DMS79 treated with DMSO at 0.1 percent for 48 hours (cell line): ENCODE measurements at places on chromosomes 7 and 10.

DNA sequence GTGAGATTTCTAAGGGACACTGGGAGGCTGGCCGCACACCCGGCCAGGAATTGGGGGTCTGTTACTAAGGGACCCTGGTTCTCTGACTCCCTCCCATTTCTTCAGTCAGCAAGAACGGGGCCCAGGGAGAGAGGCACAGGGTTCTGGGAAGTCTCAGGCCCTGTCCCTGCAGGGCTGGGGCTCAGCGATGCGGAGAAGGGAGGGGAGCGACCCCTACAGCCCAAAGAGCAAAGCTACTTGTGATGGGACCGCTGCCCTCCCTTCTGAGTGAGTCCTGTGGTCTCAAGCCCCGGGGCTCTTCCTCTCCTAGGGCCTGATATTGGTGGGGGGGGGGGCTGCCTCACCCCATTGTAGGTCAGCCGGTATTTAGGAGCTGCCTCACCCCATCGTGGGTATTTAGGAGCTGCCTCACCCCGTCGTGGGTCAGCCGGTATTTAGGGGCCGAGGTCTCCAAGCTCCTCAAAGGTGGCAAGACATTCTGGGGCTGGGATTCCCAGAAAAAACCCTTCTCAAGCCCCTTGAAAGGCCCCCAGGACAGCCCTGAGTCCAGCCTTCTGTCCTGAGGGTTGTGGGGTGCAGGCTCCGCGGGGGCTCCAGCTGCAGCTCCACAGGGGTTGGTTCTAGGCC lies 16.9 kb upstream of the NKX6-2 start:
- no peak for DNase-seq

- no peak for DNase-seq
These were observed 32.4 kb downstream of the CXCL12 start for GRCh38 chr10:44352316-44353127.

GRCh38 chr10:79243181-79244067 lies 103.8 kb upstream of the PPIF start:
- peak; percentile 2 for DNase-seq

- DNase-seq: peak; percentile 27
These were observed 54.5 kb downstream of the COL1A2 start for GRCh38 chr7:94449151-94449725.

DNA sequence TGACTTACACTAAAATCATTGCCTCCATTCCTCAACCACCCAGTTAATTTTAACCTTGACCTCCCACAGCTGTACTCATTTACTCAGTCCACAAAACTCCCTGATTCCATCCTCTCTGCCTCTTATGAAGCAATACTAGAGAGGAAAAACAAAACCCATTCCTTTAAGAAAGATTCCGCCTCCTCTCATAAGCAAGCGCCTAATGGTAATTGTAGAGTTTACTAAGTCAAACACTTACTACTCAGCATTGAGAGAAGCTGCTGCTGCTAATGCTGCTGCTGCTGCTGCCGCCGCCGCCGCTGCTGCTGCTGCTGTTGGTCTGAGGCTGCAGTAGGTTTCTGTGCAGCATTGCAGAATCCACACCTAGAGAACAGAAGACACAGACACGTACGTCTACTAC lies 2.1 kb upstream of the ADD3 start:
- peak; percentile 22 for DNase-seq

GRCh38 chr10:18664841-18665478 lies 5.7 kb downstream of the ARL5B start:
- DNase-seq: no peak

GRCh38 chr7:33950047-33950714 lies 44.8 kb downstream of the BMPER start:
- DNase-seq: no peak

- no peak for DNase-seq
These were observed 26.5 kb downstream of the LRGUK start for GRCh38 chr7:134153493-134154136.

DNA sequence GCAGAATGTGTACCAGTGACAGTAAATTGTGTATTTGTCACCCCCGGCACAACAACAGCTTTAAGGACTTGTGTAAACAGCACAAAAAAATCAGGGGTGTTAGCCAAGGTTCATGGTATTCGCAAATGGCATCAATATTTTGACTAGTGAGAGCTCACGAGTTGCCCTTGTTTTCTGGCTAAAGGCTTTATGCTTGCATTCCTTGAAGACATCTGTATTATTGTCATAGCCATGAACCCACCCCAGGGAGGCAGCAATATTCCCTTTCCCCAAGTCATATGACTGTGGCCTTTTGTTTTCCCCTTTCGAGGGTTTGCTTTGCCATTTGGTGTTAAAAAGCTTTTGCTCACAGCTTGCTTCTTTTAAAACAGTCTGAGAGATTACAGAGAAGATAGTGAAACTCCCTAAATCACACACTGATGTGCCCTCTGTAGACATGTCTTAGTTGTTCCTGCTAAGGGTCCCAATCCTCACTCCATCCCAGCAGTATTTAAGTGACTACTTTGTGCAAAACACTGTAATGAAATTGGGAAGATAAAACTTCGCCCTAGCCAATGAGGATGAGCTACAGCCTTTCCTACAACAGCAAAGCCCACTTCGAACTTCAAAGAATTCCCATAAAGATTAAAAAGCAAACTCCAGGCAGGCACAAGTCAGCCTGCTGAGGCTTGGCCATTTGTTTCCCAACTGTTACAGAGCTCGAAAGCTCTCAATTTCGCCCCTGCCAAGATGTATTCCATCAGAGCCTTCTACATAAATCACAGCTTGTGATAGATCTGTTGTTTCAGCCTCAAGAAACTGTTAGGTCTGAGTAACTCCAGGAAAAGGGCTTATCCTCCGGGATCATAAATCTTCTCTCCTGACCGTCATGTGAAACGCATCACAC lies 172.3 kb downstream of the ADAM12 start:
- no peak for DNase-seq

GRCh38 chr10:2145926-2146478 lies 408.7 kb upstream of the ADARB2 start:
- no peak for DNase-seq

DNA sequence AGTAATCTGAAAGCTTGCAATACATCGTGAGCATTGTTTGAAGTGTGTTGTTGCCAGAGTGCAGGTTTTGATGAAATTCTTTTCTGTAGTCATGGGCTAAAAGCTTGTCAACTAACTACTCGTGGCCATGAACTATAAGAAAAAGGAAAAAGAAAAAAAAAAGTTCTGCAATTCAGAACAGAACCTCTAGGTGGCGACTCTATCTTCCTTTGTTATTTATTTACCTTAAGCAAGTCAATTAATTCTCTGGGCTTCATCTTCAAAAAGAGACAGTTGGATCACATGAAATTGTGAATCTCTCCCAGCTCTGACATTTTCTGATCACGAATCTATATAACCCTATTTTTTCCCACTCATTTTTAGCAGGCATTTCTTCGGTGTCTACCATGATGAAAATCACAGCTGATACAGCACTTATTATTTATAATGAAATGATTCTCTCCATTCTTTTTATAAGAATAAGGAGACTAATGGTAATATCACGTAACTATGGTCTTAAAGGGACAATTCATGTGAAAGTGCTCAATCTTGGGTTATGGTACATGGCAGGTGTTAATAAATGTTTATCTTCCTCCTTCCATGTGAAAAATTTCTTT lies 18.8 kb downstream of the TMEM196 start:
- DNase-seq: peak; percentile 34

DNA sequence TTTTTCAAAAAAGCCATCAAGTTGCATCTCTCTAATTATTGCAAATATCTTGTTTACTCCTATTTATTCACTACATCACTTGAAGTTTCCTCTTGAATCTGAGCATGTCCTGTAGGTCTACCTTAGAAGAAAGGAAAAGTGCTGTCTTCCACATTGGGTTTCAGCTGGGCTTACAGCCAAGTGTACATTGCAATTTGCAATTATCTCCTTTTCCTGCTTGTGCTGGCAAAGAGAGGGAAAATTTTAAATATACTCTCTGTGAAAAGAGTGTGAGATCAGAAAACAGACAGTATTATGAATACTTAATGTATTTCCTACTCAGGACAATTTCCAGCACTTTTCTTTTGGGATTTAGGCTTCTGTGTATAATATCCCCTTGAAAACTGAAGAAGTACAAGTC lies 839.7 kb downstream of the CNTNAP2 start:
- DNase-seq: peak; percentile 30

GRCh38 chr10:130935897-130936550 lies 375.5 kb downstream of the TCERG1L start:
- DNase-seq: no peak

GRCh38 chr10:114073395-114074186 lies 29.9 kb downstream of the ADRB1 start:
- no peak for DNase-seq

DNA sequence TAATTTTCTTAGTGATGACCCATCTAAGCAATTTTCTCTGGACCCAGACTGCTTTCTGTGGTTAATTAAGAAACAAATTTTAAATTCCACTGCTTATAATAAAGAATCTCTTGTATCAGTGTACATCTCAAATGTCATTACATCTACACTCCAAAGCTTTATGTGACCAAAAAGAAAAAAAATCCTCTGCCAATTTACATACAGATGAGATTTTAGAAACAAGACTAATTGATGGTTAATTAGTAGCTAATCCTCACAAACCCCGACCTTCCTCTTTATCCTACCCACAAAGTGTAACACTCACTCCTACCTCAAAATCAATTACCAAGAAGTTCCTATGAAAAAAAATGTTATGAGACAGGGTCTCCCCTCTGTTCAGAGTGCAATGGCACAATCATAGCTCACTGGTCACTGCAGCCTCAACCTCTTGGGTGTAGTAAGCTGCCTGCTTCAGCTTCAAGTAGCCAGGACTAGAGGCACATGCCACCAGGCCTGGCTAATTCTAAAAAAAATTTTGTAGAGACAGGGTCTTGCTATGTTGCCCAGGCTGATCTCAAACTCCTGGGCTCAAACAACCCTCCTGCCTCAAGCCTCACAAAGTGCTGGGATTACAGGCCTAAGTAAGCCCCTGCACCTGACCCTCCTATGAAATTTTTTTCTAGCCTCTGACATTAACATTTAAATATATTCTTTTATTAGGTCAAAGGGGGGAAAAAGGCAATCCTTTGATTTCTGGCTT lies 14.8 kb downstream of the KIF5B start:
- DNase-seq: no peak

DNA sequence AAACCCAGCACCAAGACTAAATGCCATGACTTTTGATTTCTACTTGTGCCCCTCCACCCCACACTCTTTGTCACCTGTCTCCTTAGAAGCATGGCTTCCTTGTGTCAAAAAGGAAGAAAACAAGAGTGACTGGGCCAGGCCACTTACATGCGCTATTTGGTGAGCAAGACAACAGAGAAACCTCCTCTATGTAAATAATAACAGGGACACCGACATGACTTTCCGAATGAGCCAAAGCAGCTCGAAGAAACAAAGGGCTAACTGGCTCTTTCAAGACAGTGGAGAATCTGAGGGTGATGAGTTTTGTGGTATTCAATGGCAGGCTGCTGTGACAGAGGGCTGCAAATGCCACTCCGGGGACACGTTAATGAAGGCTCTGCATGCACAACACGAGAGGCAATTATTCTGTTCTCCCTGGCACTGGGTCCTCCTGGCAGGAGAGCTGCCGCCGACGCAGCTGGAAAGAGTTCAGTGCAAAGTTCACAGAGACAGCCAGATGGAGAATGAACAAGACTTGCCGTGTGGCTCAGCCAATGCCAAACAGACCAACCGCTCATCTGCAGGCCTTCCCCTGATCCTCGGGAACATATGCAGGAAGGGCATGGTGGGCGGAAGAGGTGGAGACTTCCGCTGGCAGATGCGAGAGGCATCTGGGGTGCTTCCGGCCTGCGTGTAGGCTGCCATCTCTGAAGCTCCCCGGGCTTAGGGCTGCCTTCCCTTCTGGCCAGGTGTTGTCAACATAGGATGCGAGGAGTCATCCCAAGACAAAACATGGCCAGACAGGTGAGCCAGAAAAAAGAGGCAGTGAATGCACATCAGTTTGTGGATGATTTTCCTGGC lies 59.1 kb upstream of the SMNDC1 start:
- no peak for DNase-seq

DNA sequence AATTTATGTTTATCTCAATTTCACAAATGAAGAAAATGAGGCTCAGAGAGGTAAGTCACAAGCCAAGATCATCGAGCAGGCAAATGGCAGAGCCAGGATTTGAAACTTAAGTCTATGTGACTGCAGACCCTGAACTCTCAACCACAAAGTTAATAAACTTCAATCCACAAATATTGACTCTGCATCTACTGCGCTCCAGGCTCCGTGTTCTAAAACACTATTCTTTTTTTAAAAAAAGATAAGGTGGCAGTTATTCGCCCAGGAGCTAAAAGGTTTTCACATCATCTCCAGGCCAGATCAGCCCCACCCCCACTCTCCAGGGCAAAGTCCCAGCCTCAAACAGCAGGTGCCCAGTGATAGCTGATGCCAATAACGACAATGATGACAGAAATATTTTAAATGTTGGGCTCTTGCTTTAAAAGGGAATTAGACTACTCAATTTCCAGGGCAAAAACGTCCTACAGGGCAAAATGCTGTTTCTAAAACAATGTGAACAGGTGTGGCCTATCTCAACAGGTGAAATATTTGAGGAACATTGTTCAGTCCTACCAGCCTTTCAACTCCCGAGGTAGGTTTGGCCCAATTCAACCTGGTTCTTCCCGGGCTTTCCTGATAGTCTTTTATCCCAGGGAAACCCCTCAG lies 85.2 kb downstream of the SORBS1 start:
- DNase-seq: no peak

DNA sequence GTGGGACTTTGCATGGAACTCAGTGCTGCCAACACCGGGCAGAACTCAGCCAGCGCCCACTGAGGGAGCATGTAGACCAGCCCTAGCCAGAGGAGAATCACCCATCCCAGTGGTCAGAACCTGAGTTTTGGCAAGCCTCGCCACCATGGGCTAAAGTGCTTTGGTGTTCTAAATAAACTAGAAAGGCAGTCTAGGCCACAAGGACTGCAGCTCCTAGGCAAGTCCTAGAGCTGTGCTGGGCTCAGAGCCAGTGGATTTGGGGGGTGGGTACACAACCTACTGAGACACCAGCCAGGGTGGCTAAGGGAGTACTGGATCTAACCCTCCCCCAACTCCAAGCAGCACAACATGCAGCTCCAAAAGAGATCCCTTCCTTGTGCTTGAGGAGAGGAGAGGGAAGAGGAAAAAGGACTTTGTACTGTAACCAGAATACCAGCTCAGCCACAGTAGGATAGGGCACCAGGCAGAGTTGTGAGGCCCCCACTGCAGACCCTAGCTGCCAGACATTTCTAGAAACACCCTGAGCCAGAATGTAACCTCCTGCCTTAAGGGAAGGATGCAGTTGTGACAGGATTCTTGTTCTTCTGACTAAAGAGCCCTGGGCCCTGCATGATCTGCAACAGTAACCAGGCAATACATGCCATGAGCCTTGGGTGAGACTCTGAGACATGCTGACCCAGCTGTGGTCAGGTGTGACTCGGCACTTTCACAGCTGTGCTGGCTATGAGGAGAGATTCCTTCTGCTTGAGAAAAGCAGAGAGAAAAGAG lies 24.4 kb downstream of the GSDME start:
- DNase-seq: no peak

- no peak for DNase-seq
These were observed 248.1 kb downstream of the AHR start for GRCh38 chr7:17546592-17546991.

DNA sequence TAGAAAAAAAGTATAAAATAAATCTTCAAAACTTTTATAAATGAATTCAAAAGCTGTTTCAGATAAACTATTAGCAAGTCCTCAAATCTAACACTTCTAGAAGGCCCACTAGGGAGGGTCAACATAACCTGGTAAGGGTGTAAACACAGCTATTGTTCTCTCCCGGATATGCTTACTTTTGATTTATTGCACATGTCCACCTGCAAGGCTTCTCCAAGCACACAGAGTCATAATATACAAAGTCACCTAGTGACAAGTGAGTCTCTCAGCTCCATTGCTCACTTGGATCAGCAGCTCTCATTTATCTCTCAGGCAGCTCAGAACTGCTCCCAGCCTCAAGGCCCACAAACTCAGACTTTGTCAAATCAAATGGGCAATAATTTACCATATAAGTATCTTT lies 44.0 kb upstream of the COL1A2 start:
- DNase-seq: no peak
